Progenitor cell of endocrine pancreas (in vitro differentiated cells): ENCODE measurements at places on chromosomes 3 and 15. TPM values are rescaled to one million over a fixed set of nuclear protein-coding genes. Genes with fewer than 3 reads are reported as not detected.

- DNase-seq: no peak
Observed at GRCh38 chr3:115760716-115761115, 137.4 kb downstream of the GAP43 start.

DNA sequence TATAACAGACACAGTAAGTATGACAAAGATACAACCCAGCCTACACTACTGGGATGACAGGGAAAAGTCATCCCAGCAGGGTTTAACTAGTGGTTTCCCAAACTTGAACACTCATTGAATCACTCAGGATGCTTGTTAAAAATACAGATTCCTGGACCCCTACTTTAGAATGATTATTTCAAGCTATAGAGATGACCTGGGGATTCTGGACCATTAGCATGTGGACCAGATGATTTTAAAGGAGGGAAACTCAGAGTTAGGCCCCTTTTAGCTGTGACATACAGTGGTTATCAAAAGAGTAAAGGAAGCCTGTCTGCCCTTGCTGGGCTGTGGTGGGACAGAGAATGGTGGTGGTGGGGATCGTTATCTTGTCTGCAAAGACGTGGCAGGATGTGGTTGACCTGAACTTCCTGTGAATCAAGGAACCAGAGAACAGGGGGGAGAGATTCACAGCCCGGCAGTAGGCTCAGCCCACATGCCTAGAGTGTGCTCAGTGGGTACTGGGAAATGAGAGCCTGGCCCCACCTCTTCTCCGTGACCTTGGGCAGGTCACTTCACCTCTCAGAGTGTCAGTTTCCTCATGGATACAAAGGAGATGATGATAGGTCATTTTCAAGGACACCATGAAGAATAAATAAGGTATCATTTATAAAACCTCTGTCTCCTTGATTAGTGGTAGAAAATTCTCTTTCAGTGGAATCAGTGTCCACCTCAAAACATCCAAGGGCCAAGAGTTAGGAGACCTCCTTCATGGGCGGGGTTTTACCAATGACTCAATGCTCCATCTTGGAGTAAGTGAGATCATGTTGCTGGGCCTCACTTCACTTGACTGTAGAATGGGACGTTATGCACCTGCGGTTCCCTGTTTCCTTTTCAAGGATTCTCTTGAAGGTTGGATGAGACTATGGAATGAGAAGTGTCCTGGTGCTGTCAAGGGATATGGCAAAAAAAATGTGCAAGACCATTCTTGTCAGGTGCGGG, 306.5 kb downstream of the RPLP1 start:
- no peak for DNase-seq

PLA2G4D gene
- not detected in 2 replicates for total RNA-seq

DNA sequence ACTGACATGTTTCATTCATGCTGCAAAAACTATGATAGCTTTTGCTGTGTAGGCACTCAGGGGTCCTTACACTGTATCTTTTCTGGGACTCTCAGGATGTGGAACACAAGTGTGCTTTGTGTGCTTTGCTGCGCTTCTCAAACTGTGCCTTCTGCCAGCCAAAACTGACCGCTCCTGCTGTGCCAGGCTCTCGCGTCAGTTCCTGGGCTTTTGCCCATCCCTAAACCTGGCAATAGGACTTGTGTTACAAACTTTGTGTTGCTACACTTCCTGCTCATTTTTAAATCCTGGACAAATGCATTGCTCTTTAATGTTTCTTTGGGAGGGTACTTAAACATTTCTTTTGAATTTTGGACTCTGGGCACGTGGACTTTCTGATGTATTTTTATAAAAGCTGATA, 60.3 kb downstream of the DIPK2A start:
- no peak for DNase-seq

- DNase-seq: no peak
Observed at GRCh38 chr15:56194035-56194434, 49.6 kb downstream of the RFX7 start.

- DNase-seq: no peak
Observed at GRCh38 chr3:14290631-14291385, 111.6 kb upstream of the SLC6A6 start.

- no peak for DNase-seq
Observed at GRCh38 chr3:104604326-104605010, 762.2 kb upstream of the ALCAM start.

DNA sequence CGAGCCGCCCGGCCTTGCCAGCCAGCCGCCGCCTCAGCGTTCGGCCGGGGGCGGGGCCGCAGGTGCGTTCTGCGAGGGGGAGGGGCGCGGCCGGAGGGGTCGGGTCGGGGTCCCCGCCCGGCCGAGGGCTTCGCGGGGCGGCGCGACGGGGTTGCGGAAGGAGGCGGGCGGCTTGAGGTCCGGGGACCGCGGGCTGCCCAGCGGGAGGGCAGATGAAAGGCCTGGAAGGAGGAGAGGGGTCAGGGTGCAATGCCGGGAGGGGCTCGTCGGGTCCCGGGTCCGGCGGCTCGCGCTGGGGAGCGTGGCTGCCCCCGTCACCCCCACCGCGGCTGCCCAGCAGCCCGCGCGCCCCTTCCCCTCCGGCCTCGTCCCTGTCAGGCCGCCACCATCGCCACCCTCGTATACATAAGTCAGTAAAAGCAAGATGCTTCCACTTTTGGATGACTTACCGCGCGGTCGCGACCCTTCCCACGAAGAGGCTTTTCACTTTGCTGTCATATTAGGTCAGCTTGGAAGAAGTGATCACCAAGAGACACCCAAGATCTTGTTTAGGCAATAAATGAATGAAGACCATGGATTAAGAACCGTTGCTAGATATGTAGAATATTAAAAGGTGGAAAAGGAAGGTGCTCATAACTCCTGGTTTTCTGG, 620 bp upstream of the ANP32A start:
- no peak for DNase-seq

DNA sequence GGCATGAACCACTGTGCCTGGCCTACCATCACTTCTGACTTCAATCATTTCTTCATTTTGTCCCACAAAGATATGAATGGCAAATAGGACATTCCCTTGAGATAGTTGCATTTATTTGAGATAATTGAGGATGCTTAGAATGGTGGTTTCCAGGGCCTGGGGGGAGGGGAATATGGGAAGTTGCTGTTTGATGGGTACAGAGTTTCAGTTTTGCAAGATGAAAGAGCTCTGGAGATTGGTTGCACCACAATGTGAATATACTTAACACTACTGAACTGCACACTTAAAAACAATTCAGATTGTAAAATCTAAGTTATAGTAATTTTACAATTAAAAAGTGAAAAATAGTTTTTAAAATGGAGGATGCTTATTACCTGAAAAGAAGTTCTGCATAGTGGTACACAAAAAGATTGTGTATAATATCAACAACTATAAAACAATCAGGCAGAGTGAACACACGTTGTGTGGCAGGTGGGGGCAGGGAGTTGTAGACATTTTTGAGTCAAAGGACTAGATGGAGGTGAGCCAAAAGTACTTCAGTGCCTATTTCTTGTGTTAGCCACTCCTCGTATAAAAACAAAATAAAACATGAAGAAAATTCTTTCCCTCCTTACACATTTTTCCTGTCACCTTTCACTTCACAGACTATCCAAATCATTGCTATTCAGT, 18.5 kb upstream of the RIOX2 start:
- DNase-seq: no peak

OXTR gene
- 3.0 and 3.1 TPM in 2 replicates for total RNA-seq

RASGRP1 gene
- 1.5 and 1.7 TPM in 2 replicates for total RNA-seq

DNA sequence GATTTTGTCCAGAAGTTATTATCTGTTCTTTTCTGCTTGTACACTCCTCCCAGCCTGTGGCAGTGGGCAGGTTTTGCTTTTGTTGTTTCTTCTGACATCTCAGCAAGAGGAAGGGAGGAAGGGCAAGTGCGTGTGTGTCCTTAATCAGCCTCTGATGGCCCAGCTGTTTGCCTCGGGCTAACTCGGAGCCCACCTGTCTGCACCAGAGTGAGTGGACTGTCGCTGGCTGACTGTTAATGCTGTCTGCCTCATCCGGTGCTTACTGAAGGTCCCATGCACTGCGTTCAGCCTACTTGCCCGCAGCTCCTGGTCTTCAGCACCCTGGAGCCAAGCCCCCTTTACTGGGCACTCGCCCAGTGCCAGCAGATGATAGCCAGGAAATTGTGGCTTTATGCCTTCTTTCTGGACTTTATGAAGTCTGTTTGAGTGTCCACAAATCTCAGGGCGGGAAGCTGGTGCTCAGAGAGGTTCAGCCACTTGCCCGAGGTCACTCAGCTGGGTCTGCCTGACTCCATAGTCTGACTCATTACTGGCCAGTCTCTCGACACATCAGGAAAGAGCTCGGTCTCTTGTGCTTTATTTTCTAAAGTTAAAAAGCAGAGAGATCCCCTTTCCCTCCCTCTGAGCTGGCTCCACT, 89.5 kb downstream of the CHRNA7 start:
- no peak for DNase-seq

- DNase-seq: no peak
Observed at GRCh38 chr3:15261274-15261673, 55.2 kb downstream of the CAPN7 start.

GNB5 gene
- 54.6 and 56.0 TPM in 2 replicates for total RNA-seq

DNA sequence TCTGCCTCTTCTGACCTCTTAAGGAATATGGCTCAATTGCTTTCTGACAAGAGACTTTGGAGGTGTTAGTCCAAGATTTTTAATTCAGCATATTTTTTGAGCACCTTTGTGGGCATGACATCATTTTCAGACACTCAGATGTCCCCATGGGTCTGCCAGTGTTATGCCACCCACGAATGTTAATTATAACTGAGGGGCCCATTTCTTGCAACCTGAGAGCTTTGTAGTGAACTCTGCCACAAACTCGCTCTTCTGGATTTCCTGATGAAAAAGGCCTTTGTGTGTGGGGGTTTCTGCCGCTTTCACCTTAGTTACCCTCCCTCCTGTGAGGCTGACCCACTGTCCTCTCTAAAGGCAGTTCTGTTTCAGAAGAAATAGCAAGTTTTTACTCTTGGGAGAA, 64.5 kb upstream of the CCR4 start:
- no peak for DNase-seq

BFSP2 gene
- not detected in 2 replicates for total RNA-seq

ATP13A5 gene
- total RNA-seq: 0.07 and 0.29 TPM in 2 replicates

KPNA4 gene
- 56.5 and 59.1 TPM in 2 replicates for total RNA-seq

GRCh38 chr15:88243895-88244787, 12.4 kb downstream of the NTRK3 start:
- DNase-seq: no peak

- no peak for DNase-seq
Observed at GRCh38 chr3:58009749-58010535, 1.7 kb downstream of the FLNB start.

TYRO3 gene
- 86.7 and 106 TPM in 2 replicates for total RNA-seq

OCA2 gene
- 0.78 and 0.79 TPM in 2 replicates for total RNA-seq

EPHB1 gene
- total RNA-seq: 1.8 and 2.2 TPM in 2 replicates

DCP1A gene
- total RNA-seq: 33.8 and 38.3 TPM in 2 replicates

- DNase-seq: no peak
Observed at GRCh38 chr15:69074843-69075224, 60.3 kb downstream of the NOX5 start.

GRCh38 chr15:95857758-95858157, 472.7 kb upstream of the NR2F2 start:
- DNase-seq: no peak

- no peak for DNase-seq
Observed at GRCh38 chr15:31207246-31207645, 105.7 kb upstream of the TRPM1 start.

DNA sequence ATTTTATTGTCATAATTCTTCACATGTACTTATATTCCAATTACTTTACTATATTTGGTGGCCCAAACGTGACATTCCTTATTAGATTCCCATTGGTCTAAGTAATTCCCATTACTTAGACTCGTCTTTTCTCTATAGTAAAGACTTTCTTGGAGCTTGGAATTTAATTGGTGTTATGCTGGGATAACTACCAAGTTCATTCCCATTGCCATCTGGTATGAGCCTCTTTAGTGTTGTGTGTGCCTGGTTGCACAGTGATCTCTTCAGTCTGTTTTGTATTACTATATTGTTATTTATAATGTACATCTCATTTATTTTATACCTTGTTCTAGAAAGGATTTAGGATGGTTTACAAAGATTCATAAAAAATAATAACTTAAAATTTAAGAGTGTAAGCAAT, 27.8 kb downstream of the TMEM108 start:
- no peak for DNase-seq

SEMA7A gene
- 1.9 and 2.6 TPM in 2 replicates for total RNA-seq

- no peak for DNase-seq
Observed at GRCh38 chr3:65905771-65906170, 132.9 kb downstream of the MAGI1 start.

GRCh38 chr3:106326941-106327695, 458.3 kb upstream of the CBLB start:
- DNase-seq: no peak

- no peak for DNase-seq
Observed at GRCh38 chr3:17207979-17208378, 323.2 kb downstream of the PLCL2 start.

SST gene
- 52.5 and 84.3 TPM in 2 replicates for total RNA-seq

PIGZ gene
- total RNA-seq: 4.7 and 6.0 TPM in 2 replicates
